ENCODE measurements at places on chromosomes 6 and 20.

- no peak for DNase-seq
Observed at GRCh38 chr6:81875782-81876293, 123.4 kb upstream of the TENT5A start.

- no peak for DNase-seq
Observed at GRCh38 chr20:25117990-25118389, 36.0 kb upstream of the VSX1 start.

- DNase-seq = no peak
Observed at GRCh38 chr6:73169633-73170032, 55.7 kb downstream of the KHDC1L start.

- no peak for DNase-seq
Observed at GRCh38 chr20:16824664-16825063, 76.5 kb downstream of the OTOR start.

DNA sequence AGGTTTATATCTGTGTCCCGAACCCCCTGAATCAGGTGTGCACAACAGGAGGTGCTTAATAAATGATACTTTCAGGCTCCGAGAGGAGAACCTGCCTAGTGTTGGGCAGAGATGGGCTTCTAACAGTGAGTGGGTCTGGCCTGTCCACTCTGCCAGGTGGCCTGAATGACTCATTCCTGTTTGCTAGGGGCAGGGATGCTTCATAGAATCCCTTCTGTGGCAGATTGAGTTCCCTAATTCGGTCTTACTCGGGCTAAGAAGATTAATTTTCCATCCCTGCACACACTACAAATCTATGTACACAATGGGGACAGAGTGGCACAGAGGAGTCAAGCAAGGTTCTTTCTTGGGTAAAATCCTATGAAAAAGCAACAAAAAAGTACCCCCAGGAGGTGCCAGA, 19.8 kb downstream of the SDC4 start:
- no peak for DNase-seq

DNA sequence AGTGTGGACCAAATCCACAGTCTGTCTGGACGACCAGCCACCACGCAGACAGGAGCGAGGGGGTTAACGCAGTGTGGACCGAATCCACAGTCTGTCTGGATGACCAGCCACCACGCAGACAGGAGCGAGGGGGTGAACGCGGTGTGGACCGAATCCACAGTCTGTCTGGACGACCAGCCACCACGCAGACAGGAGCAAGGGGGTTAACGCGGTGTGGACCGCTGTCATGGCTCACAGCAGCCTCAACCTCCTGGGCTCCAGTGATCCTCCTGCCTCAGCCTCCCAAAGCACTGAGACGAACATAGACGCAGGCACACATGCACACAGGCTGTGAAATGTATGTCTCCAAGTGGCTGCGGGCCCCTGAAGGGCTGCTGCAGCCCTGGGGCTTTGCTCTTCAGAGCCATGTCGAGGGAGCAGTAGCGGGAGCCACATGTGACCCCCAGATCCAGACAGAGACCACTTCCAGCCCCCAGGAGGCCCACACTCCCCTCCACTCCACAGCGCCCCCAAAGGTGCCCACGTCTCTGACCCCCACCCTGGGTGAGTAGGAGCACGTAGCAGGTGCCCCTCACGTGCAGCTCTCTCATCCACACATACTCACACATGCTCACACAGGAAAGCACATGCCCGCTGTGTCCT, 98.1 kb downstream of the YTHDF1 start:
- DNase-seq = peak; percentile 45

GRCh38 chr6:169362501-169363121, 109.0 kb upstream of the THBS2 start:
- no peak for DNase-seq

DNA sequence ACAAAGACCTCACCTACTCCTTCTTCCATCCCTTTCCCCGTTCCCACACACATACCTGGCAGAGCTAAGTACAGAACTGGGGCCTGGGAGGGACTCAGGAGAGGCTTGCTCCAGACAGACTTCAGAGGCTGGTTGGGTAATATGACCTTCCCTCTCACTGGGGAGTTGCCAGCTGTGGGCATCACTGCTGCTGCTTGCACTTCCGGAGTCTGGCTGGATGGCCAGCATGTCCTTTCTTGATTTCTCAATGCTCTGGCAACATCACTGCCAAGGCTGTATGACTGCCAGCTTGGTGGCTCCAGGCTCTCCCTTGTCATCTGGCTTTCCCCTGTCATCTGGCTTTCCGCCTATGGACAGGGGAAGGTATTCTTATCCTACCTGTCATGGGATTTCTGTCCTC, 47.8 kb downstream of the CDH22 start:
- DNase-seq = no peak

DNA sequence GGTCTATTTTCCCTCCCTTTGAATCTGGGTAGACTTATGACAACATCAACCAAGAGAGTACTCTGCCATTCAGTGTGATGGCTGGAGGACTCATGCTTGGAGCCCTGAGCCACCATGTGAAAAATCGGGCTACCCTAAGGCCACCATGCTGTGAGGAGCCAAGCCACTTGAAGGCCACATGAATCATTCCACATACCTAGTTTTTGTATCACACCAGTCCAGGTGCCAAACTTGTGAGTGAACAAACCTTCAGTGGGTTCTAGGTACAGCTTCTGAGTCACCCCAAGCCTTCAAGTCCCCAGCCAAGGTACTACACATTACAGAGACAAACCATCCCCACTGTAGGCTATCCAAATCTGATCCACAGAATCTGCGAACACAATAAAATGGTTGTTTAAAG, 37.4 kb upstream of the E2F3 start:
- no peak for DNase-seq

GRCh38 chr20:48247961-48248360, 462.7 kb upstream of the SULF2 start:
- peak; percentile 24 for DNase-seq

- no peak for DNase-seq
Observed at GRCh38 chr6:56062836-56063235, 184.5 kb downstream of the COL21A1 start.

GRCh38 chr6:118317581-118318563, 230.2 kb upstream of the PLN start:
- DNase-seq = no peak
